ENCODE measurements at places on chromosomes 5 and 9. TPM values are rescaled to one million over a fixed set of nuclear protein-coding genes. Genes with fewer than 3 reads are reported as not detected.

GRCh38 chr9:4600368-4600767 lies 61.7 kb upstream of the PLPP6 start:
- DNase-seq, result no peak

DNA sequence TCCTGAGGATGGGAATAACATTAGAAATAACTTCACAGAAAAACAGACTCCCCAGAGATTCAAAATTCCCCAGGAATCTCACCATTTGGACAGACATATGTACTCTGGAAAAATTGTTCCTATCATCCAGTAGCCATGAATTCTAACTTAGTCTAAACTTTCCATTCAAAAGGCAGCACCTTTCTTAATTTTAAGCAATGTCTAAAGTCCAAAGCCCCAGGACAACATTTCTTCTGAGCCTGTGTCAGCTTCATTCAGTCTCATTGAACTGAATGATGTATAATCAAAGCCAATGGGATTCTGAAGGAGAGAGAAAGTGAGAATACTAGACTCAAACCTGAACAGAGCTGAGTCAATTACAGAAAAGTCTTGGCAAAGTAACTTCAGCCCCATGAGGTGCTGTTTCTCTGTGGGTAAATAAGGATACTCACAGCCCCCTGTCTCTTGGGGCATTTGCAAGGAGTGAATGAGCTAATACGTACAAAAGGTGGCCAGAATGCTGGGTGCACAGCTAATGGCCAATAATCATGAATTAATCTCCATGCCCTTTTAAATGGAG lies 140.6 kb downstream of the SEMA5A start:
- DNase-seq, result no peak

DNA sequence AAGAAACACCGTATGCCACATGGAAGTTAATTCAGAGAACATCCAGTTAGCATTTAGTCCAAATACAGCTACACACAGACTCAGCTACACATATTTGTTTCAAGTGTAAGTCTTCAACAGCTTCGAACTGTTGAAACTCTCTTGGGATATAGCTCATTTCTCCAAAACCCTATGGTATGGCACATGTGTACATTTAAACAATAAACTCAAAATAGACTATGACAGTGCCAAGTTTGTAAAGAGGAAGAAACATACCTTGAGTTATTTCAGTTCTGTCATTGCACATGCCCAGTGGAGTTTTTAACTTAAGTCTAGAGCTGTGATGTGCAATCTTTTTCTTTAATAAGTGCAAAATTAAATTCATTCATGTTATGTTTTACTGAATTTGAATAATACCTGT lies 155.1 kb upstream of the RAI14 start:
- no peak for DNase-seq

DNA sequence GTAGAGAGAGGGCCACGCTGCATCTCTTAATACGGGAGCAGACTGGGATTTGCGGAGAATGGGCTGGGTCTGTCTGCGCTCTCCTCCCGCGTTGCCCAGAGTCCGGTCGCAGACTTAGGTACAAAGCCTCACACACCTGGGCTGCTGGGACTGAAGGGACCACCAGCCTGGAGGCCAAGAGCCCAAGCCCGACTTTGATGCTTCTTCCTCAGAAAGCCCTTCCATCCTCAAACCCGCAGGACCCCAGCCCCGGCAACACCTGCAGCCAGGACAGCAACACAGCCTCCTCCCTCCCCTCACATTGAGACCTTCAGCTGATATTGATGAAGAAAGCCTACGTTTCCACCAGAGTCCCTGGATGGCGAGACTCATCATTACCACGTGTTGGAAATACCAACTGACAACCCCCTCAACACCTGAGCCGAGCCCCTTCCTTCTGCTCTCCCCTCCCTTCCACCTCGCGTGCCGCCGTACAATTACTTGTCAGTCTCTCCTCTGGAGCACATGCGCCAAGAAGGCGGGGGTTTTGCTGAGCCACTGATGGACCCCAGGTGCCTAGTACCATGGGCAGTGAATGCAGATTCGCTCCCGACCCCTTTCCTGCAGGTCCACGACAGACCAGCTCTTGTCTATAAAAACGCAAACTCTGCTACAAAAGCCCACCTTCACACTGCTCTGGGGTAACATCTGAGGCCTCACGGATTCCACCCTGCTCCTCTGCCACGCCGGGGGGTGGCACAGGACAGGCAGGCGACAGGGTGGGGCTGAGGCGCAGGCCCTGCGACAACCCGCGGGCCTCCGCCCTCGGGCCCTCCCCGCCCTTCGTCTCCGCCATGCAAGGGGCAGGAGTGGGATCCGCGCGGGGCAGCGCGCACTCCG lies 841 bp downstream of the ASB6 start:
- DNase-seq, result no peak

DNA sequence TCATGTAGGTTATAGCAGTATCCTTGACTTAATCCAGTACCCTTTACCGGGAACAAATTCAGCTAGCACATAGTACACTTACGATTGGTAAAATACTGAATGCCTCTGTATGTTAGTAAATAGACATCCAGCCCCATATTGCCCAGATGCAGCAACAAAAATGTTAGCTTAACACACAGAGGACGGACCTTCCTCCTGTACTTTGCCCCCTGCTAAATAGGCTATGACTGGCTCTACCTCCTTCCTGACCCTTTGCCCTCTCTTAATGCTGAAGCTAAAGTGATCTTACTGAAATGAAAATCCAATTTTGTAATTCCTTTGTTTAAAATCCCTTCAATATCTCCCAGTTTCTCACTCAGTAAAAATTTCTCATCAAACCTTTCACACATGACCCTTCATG lies 183.1 kb downstream of the PARP8 start:
- DNase-seq, result no peak

- no peak for DNase-seq
These were observed 137.7 kb downstream of the SNX18 start for GRCh38 chr5:54655266-54655665.

DNA sequence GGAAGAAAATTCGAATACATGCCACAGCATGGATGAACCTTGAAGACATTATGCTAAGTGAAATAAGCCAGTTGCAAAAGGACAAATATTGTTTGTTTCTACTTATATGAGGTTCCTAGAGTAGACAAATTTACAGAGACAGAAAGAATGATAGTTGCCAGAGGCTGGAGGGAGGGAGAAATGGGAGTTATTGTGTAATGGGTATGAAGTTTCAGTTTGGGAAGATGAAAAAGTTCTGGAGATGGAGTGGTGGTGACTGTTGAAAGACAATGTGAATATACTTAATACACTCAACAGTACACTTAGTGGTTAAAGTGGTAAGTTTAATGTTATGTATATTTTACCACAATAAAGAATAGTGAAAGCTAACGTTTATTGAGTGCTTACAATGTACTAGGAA lies 99.6 kb upstream of the SLC44A1 start:
- DNase-seq, result no peak

DNA sequence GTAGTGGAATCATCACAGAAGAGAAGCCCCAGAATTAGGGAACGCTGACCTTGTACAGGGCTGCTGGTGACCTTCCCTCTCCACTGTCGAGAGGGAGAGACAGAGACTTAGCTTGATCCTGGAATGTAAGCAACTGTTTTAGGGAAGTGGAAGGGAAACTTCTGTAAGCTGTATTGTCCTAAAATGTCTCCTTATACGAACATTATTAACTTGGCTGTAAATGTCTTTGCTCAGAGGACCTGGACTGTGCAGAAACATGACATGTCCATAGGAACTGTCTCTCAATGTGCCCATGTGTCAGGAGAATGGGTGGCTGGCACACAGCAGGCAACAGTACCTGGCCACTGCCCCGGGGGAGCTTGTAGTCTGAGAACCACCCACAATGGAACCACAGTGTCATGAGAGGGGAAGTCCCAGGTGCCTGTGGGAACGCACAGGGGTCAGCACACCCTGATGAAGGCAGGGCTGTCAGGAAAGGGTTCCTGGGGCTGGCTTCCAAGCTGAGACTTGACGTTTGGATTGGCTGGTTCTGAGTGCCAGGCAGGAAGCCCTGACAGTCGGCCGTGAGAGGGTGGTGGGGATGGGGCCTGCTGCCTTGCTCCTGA lies 34.0 kb downstream of the DAP start:
- no peak for DNase-seq

GRCh38 chr5:28714907-28715698 lies 1676.7 kb upstream of the CDH9 start:
- DNase-seq, result no peak

GRCh38 chr9:130608554-130609134 lies 29.3 kb downstream of the FUBP3 start:
- no peak for DNase-seq

- no peak for DNase-seq
These were observed 21.1 kb downstream of the AP3B1 start for GRCh38 chr5:78273436-78273835.

DNA sequence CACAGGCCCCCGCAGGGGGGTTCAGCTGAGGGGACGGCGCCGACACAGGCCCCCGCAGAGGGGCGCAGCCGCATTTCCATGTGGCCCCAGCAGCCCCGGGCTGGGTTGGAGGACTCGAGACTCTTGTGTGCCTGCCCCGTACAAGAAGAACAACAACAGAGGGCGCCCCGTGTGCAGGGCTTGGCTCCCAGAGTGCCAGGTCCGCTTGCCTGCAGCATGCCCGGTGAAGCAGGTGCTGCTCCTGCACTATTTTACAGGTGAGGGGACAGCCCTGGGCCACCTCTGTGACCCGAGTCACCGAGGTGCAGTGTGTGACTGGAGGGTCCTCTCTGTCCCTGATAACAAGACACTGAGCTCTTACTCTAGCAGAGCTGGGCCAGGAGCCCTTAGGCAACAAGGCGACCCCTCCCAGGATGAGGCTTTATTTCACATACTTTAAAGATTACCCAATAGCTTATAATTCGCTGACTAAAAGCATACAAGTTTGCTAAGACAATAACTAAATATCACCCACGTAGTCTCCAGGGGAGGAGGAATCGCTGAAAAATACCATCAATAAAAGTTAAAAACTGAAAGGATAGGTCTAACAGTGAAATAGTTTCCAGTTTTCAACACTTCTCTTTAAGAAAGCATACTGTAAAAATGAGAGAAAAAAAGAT lies 41.7 kb upstream of the SLC9A3 start:
- no peak for DNase-seq

- no peak for DNase-seq
These were observed 215.8 kb downstream of the CEMIP2 start for GRCh38 chr9:71552480-71552879.

- no peak for DNase-seq
These were observed 161.5 kb upstream of the NR4A3 start for GRCh38 chr9:99660191-99660636.

DNA sequence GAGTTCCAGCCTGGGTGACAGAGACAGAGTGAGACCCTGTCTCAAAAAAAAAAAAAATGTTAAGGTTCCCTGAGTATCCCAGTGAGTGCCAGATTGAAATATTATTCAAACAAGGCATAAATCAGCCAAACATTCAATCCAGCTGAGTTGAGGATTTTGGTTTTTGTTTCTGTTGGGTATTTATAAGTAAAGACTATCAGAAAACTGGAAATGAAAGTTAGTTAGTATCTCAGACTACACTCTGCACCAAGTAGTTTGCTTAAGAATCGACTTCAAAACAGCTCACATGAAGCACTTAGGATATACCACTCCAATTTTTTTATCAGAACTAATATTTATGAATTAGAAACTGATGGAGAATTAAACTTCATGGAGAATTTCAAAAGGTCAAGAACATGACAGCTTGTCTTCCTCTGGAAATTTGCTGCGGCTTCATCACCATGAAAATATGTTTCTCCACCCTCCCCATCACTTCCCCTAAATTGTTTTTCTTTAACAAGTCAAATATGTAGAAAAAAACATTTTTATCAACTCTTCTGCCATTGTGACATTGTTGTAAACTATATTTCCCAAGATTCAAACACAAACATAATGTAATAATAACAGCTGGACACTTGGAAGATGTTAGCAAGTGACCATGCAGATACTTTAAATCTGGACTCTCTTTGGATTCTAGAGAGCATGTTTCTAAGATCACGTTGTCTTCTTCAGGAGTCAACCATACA lies 110.0 kb upstream of the PTGER4 start:
- DNase-seq, result no peak

DNA sequence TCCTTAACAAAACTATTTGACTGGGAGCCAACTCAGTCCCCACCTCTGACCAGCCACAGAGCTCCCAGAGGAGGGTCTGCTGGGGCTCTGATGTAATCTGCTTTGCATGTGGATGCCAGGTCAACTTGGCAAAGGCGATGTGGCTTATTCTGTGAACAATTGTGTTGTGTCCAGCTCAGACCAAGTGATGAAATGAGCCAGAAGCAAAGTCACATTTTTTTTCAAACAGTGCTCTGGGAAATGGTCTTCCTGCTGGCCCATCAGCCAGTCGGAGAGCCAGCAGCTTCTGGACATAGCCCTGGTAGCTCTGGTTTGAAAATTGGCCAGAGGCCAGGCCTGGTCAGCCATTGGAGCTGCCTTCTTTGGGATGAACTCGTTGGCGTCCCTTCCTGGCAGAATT lies 86.5 kb downstream of the ANGPTL2 start:
- no peak for DNase-seq

DNA sequence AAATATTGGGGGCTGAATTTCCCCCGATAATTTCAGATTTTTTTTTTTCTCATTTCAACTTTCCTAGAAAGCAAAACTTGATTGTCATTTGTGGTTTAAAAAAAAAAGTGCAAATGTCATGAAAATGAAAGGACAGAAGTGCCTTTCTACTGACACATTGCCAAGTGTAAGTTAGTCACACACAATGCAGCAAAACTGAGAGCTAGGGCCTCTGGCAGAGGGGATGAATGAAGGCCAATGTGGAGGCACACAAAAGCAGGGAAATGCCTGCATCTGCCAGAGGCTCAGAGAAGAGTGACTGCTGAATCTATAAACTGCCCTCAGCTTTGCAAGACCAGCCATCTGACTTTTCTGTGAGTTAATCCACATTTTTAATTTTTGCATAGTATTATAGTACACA lies 6.8 kb upstream of the IFNA5 start:
- DNase-seq, result peak; percentile 20

- DNase-seq, result peak; percentile 82
These were observed 55.3 kb upstream of the POU4F3 start for GRCh38 chr5:146283344-146283761.

DNA sequence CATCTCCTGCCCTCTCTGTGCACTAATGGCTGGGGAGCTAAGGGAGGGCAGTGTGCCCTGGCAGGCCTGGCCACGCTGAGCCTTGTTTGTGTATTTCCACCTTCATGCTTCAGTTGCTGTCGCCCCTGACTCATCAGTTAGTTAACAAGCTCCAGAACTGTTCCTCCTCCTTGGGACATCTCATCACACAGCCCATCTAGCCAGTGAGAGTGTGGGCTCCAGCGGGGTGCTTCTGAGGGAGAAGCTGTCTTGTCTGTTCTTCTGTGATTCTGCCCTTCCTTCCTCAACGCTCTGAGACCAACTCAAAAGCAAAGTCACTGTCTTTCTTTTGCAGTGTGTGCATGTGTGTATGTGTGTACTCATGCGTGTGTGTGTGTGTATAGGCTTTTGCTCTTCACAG lies 58.3 kb upstream of the CPEB4 start:
- DNase-seq, result peak; percentile 51

GRCh38 chr5:144487761-144488160 lies 317.1 kb downstream of the KCTD16 start:
- DNase-seq, result no peak

The MAN1B1 gene
- 39.2 TPM for total RNA-seq

The DPH7 gene
- 14.5 TPM for total RNA-seq

The COL15A1 gene
- total RNA-seq, result 20.2 TPM

The TMEM171 gene
- total RNA-seq, result 11.9 TPM

The ANKDD1B gene
- total RNA-seq, result not detected

The OXCT1 gene
- total RNA-seq, result 31.8 TPM

The GHR gene
- total RNA-seq, result under 0.01 TPM

The HTR4 gene
- total RNA-seq, result not detected

The HTR1A gene
- not detected for total RNA-seq
